Left cardiac atrium (tissue), 4 donors: ENCODE measurements at places on chromosomes 13 and 19. TPM values are rescaled to one million over a fixed set of nuclear protein-coding genes. Genes with fewer than 3 reads are reported as not detected.

DNA sequence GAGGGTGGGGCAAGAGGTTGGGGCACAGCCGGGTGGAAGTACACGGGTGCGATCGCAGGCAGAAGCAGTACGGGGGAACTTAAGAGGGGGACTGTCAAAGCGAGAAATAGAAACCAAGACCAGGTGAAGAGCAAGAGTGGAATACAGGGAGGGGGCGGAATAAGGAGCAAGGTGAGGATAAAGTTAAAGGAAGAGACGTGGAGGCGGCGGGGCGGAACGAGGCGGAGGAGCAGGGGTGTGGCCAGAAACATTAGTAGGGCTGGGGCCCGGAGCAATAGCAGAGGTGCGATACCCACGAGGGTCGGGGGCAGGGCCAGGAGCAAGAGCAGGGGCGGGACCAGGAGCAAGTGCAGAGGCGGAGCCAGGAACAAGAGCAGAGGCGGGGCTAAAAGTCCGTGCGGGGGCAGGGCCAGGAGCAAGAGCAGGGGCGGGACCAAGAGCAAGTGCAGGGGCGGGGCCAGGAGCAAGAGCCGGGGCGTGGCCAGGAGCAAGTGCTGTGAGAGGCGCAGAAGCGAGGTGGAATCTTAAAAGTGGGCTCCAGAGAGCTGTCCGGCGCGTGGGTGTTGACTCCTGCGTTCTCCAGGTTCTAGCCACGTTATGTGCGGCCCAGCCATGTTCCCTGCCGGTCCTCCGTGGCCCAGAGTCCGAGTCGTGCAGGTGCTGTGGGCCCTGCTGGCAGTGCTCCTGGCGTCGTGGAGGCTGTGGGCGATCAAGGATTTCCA, 1.2 kb downstream of the CATSPERG start:
- DNase-seq, result peak; percentile 97

- no peak for DNase-seq
These were observed 11.6 kb upstream of the RASA3 start for GRCh38 chr13:114143806-114144605.

DNA sequence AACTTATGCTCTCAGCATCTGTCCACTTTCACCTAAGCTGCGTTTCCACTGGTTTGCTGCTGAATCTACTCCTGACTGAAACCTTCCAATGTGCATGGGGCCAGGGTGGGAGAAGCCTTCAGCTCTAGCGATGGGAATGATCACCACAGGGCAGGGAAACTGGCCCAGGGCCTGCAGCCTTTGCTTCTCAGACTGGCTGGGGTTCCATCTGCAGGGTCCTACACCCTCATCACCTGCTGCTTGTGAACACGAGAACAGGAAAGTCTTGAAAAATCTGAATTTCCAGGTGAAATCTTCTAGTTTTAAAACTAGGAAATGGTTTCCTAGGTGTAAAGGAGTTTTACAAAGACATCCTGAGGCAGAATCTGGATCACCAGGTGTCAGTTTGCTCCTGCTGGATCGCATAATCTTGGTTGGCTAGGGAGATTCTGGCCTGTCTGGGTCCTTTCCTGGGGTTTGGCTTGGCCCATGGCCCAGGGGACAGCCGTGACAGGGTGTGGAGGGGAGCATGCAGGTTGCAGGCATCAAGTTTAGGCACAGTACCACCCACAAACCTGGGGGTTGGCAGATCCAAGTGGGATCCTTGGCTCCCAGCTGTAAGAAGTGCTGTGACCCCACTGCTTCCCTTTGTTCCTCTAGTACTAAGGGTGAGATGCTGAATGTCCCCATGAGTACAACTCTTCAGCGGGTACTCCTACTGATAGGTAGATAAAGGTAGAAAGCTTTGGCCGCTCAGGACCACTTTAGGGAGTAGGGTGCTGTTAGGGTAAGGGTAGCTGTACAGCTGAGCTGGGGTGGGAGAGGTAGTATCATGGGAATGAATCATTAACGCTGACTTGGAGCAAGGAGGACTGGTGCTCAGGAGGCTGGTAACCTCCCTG, 1.8 kb upstream of the UBE2M start:
- DNase-seq, result no peak

GRCh38 chr13:46495651-46496050, 57.3 kb upstream of the LRCH1 start:
- DNase-seq, result no peak

- no peak for DNase-seq
These were observed 131.0 kb upstream of the FNDC3A start for GRCh38 chr13:48844676-48845075.

GRCh38 chr19:51242881-51243630, 7.8 kb upstream of the SIGLECL1 start:
- no peak for DNase-seq

- no peak for DNase-seq
These were observed 232.1 kb downstream of the DIAPH3 start for GRCh38 chr13:59931621-59932020.

DNA sequence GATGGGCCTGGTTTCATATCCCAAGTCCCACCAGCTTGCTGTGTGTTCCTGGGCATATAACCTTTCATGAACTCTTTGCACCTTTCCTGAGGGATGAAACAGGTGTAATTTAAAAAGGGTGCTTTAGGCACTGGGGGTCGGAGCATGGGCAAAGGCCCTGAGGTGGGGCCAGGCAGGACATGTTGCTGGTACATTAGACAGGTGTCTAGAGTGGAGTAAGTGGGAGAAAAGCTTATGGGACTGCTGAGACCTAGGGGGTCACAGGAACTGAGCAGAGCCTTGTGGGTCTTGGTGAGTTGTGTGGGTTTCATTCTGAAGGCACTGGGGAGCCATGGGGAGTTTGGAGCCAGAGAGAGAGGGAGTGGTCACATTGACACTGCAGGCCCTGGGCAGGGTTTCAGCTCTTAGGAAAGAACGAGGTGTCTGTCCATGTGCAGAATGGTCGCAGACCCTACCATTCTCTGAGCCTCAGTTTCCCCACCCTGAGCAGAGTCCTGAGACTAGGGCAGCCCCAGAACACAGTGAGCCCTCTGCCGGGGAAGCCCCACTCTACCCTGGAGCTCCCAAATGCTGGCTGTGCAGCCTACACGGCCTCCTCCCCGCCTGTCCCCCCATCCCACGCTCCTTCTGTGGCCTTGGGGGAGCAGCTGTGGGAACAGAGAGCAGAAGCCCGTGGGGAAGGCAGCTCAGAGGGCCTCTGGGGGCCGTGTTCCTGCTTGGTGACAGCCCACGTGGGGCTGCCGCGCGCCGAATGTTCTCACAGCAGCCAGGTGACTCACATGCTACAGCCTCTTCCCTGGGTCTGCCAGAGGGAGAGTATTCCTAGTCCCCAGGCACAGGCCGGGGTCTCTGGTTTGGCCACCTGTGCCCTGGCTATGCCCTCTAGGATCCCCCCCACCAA, 7.3 kb upstream of the HOMER3 start:
- DNase-seq, result no peak

PSG3 gene
- not detected for total RNA-seq

ZNF266 gene
- total RNA-seq, result 10.8 TPM

GRCh38 chr13:44302233-44302632, 71.4 kb upstream of the SERP2 start:
- DNase-seq, result no peak

GRCh38 chr13:97934590-97934989, 18.9 kb upstream of the IPO5 start:
- DNase-seq, result peak; percentile 41

CYP4F12 gene
- total RNA-seq, result 2.2 TPM

TMEM221 gene
- 0.21 TPM for total RNA-seq

- peak; percentile 74 for DNase-seq
These were observed 34.6 kb downstream of the COL4A2 start for GRCh38 chr13:110341445-110342244.

DNA sequence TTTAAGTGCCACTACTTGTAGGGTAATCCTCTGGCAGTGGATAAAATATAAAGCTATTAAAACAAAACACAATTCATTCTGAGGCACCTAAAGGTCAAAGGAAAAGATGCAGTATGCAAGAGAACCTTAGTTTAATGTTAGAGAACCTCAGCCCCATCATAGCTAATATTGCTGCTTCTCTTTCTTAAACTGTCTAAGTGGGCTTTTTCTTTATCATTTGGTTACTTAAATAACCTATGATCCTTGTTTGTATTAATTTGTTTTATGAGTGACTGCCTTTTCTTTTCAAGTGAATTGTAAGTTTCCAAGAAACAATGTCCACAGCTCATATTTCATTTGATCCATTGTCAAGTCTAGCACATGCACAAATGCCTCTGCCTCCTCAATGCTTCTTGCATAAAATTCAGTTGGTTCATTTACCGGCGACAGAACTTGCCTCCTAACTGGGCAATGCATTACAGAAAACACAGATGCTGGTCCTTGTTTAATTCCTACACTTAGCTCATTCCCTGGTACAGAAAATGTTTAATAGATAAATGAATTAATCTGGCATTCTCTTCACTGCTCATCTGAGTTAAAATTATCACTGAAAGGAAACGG, 1049.8 kb downstream of the OLFM4 start:
- no peak for DNase-seq

OR7A5 gene
- not detected for total RNA-seq

GRCh38 chr19:4639531-4640246, 373 bp downstream of the TNFAIP8L1 start:
- DNase-seq, result peak; percentile 46

DNA sequence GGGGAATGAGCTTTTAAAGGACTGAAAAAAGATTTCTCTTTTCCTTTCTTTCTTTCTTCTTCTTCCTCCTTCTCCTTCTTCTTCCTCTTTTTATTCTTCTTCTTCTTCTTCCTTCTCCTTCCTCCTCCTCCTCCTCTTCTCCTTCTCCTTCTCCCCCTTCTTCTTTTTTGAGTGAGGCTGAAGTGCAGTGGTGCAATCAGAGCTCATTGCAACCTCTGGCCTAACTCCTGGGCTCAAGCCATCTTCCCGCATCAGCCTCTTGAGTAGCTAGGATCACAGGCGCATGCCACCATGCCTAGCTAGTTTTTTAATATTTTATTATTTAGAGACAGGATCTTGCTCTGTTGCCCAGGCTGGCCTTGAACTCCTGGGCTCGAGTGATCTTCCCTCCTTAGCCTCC, 120.9 kb upstream of the KL start:
- no peak for DNase-seq

- peak; percentile 43 for DNase-seq
These were observed 9.0 kb upstream of the STRN4 start for GRCh38 chr19:46755077-46755852.

- no peak for DNase-seq
These were observed 85.7 kb downstream of the CYSLTR2 start for GRCh38 chr13:48739386-48739964.

RAB3A gene
- 23.8 TPM for total RNA-seq

- no peak for DNase-seq
These were observed 54.9 kb upstream of the PCDH8 start for GRCh38 chr13:52903320-52903719.

PPP1R15A gene
- total RNA-seq, result 78.6 TPM

NLRP5 gene
- not detected for total RNA-seq

ZNF577 gene
- 9.3 TPM for total RNA-seq

GRCh38 chr13:113770441-113770840, 11.4 kb downstream of the TMEM255B start:
- no peak for DNase-seq

DNA sequence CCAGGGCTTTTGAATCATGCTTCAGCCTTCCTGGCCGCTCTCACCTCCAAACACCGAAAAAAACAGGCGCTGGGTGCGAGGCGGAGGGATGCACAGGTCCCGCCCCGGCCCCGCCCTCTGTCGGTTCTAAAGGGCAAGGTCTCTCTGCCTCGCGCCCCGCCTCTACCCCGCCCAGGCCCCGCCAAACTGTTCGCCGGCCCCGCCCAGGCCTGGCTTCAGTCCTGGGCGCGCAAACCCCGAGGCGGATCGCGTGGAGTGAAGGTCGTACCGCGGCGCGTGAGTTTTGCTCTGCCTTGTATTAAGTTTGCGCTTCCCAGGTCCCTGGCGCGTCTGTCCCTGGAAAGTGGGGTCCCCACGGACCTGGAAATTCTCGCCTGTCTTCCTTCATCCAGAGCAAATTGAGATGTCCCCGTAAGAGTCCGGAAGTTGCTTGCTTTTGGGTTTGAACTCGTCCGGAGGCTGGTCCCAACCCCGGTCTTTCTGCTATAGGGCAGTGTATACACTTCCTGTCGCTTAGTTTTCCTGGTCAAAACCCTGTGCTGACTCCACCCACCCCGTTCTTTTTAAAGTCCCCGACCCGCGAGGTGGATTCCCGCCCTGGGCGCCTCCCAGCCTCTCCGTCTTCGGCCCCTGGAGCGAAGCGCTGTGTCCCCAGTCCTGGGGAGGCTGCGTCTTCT, 8.4 kb downstream of the ZNF808 start:
- peak; percentile 94 for DNase-seq

GRCh38 chr19:38727868-38728660, 16.2 kb downstream of the CAPN12 start:
- peak; percentile 61 for DNase-seq

- DNase-seq, result peak; percentile 76
These were observed 348.1 kb downstream of the FOXO1 start for GRCh38 chr13:40318366-40318765.

DNA sequence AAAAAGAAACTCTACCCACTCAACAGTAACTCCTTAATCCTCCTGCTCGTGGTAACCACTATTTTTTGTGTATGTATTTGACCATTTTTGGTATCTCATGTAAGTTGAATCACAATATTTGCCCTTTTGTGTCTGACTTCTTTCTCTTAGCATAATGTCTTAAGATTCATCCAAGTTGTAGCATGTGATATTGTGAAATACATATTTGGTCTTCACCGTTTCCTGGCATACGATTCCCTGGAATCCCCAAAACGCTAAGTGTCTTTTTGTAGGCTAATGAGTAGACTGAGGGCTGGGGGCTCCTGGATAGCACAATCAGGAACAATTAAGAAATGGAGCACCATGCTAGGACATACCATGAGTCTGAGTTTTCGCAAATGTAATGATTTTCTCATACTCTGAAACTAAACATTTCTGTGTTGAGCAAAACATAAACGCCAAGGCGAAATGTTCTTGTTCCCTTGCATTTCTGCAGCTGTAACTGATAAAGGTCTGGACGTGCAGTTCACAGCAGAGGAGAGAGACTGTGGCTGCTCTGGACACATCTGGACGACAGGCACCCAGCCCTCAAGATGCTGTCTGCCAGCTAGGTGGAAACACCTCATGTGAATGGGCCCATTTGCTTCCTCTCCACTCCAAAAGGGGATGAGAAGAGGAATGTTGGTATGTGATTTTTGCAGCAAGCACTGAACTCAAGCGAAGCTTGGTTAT, 38.4 kb downstream of the BRD4 start:
- no peak for DNase-seq

ZNF177 gene
- total RNA-seq, result 1.8 TPM

GRCh38 chr19:55638864-55639359, 1.9 kb upstream of the ZNF580 start:
- no peak for DNase-seq

- DNase-seq, result no peak
These were observed 7.0 kb downstream of the POU4F1 start for GRCh38 chr13:78596399-78596735.
